AG09319 (cell line): ENCODE measurements at places on chromosomes 2 and 18.

DNA sequence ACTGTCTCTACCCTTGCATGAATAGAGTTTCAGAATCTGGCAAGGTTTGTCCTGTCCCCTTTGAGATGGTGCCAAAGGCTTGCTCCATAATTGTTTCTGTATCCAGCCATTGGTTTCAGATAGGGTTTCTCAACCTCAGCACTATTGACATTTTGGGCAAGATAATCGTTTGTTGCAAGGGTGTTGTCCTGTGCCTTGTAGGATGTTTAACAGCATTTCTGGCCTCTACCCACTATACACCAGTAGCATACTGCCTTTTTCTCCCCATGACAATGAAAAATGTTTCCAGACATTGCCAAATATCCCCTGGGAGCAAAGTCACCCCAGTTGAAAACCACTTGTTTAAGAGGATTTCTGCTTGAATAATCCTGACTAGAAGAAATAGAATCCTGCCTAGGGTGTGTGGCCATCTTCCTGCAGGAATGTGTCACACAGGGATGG lies 126.8 kb downstream of the CDC42EP3 start:
- DNase-seq: no peak

- DNase-seq: no peak
These were observed 19.0 kb upstream of the SIX2 start for GRCh38 chr2:45028276-45028675.

DNA sequence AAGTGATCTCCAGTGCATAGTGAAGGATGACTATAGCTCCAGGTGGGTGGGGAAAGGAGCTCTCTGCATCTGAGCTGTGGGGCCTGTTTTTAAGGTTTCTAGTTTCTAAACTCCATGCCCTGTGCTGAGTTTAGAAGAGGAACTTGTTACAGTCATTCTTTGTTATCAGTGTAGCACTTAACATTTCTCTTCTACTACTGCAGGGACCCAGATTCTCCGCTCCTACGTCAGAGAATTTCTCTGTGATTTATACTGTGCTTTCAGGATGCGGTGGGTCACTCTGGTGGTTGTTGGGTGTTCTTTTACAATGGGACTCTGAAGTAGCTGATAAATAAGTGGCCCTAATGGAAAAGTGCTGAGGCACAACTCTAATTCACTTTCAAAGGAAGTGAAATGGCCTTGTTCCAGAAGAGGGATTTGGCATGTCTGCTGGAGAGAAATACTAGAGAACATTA lies 122.0 kb downstream of the WDSUB1 start:
- DNase-seq: no peak

- peak; percentile 52 for DNase-seq
These were observed 129.4 kb upstream of the MAPRE2 start for GRCh38 chr18:34911661-34912384.

- DNase-seq: no peak
These were observed 57.7 kb downstream of the HAUS1 start for GRCh38 chr18:46161703-46162396.

DNA sequence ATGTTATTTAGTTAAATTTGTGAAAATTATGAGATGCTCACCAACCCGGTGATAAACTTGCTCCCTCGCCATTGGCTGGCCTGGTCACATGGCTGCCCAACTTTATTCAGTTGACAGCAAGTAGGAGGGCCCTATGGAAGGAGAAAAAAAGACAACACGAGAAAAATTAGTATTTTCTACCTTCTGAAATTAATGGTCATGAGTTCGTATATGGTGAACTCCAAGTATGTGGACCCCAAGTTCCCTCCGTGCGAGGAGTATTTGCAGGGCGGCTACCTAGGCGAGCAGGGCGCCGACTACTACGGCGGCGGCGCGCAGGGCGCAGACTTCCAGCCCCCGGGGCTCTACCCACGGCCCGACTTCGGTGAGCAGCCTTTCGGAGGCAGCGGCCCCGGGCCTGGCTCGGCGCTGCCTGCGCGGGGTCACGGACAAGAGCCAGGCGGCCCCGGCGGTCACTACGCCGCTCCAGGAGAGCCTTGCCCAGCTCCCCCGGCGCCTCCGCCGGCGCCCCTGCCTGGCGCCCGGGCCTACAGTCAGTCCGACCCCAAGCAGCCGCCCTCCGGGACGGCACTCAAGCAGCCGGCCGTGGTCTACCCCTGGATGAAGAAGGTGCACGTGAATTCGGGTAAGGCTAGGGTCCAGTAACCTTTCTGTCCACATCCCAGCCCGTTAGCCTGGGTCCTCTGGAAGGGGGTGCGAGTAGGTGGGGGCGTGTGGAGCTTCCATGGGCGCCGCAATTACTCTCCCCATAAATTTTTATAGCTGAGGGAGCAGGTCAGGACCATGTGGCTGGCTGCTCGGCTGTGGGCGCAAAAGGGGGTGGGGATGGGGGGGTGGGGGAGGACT lies at the start of gene HOXD4:
HOXD4 (plus strand) TSS at position 109 of the 846 bp plus-strand sequence; CDS start at position 193, 84 bp downstream.
- DNase-seq: no peak
